A172 (cell line): ENCODE measurements at places on chromosomes 6 and 20. TPM values are rescaled to one million over a fixed set of nuclear protein-coding genes. Genes with fewer than 3 reads are reported as not detected.
A peak's percentile ranks its signal among the peaks of the same experiment; 100 is the strongest.

DNA sequence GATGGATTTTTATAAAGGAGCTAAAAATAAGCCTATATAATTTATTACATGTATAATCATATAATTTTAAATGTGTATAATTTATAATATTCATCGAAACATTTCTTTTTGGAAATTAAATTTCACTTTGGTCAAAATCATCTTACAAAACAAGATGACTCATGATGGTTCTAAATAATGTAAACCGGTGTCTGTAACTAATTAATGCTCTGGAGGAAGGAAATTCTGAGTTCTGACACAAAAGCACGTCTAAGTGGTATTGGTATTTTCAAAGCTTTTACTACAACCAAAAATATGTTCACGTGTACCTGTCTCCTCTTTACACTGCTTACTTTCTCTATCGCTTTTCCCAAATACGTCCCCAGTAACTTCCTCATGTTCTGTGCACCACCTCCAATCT lies 134.1 kb downstream of the MTHFD1L start:
- DNase-seq: no peak

GRCh38 chr6:130381012-130381411 lies 15.2 kb downstream of the TMEM200A start:
- no peak for DNase-seq

GLP1R gene
- not detected in 2 replicates for total RNA-seq

DNA sequence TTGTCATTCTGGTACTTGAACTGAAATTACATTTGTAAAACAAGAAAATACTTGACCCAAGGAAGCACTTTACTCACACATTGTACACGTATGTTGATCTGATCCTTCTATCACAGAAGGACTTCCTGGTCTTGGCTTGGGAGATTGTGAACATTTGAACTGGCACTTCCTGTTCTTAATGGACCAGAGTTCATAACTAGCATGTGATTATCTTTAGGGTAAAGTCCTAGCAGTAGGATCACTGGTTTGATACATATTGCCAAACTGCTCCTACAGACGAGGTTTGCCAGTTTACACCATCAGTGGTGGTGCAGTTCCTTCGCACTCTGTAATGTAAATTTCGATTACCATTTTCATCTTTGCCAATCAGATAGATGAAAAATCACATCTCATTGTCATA lies 12.7 kb downstream of the HECA start:
- DNase-seq: no peak

GRCh38 chr6:56314683-56315523 lies 67.5 kb upstream of the COL21A1 start:
- DNase-seq: peak; percentile 47

ARFGEF3 gene
- 3.1 and 3.5 TPM in 2 replicates for total RNA-seq

- no peak for DNase-seq
These were observed 3.9 kb upstream of the ZNF831 start for GRCh38 chr20:59159493-59160376.

- DNase-seq: peak; percentile 68
These were observed 43.6 kb upstream of the SLC32A1 start for GRCh38 chr20:38680500-38681306.

GFOD1 gene
- total RNA-seq: 2.5 and 3.3 TPM in 2 replicates

DNA sequence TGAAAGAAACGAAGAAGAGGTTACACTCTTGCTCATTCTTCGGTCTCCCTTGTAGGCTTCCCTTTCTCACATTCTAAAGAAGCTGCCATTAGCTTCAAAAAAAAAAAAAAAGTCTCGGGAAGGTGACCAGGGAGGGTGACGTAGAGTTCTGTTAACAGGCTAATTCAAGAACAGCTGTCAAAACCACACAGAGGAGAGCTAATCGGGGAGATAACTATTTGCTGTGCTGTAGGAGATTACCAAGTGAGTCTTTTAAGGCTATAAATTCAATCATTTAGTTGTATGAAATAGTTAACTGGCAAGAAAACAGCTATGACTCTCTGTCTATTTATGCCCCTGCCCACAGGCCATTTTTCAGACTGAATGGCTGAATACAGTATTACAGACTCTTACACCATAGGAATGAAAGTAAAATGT lies 256.8 kb downstream of the SYNE1 start:
- peak; percentile 71 for DNase-seq

APOBEC2 gene
- not detected in 2 replicates for total RNA-seq

DSP gene
- total RNA-seq: 39.5 and 40.9 TPM in 2 replicates

SIRPG gene
- not detected in 2 replicates for total RNA-seq

GRCh38 chr6:43713643-43714310 lies 26.2 kb upstream of the MRPS18A start:
- no peak for DNase-seq

DNA sequence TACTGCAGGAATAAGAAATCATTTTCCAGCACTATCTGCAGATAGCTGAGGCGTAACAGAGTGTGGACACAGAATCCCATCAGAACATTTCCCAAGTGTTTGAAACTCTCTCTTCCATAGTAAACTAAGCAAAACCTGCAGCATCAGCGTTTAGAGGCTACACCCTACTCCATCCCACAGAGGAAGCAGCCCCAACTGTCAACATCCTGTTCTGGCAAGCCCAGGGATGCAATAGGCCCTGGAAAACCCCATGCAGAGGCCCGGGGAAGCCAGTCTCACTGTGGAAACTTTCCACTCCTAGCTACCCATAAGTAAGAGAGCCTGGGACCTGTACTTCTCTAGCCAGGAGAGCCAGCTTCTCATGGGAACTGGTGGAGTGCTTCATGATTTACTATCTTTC lies 129.4 kb downstream of the LY86 start:
- no peak for DNase-seq

CCN2 gene
- 42.1 and 42.6 TPM in 2 replicates for total RNA-seq

DNA sequence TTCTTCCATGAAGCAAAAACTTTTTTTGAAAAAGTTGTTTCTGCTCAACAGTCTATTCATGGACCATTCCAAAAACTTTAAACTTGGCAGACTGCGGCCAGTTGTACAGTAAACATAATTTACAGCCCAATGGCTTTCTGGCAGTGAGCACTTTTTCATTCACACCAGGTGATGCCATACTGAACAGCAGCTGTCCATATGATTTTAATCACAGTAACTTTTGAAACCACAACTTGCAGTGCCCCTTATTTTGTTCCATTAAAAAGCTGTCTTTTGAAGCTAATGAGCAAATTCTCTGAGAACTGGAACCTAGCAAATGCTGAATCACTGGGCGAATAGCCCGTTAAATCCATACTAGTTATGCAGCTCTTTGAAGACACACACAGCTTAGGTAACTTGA lies 576.6 kb downstream of the PTPRT start:
- DNase-seq: no peak

PACRG gene
- not detected in 2 replicates for total RNA-seq

ADGB gene
- total RNA-seq: not detected in 2 replicates

DNA sequence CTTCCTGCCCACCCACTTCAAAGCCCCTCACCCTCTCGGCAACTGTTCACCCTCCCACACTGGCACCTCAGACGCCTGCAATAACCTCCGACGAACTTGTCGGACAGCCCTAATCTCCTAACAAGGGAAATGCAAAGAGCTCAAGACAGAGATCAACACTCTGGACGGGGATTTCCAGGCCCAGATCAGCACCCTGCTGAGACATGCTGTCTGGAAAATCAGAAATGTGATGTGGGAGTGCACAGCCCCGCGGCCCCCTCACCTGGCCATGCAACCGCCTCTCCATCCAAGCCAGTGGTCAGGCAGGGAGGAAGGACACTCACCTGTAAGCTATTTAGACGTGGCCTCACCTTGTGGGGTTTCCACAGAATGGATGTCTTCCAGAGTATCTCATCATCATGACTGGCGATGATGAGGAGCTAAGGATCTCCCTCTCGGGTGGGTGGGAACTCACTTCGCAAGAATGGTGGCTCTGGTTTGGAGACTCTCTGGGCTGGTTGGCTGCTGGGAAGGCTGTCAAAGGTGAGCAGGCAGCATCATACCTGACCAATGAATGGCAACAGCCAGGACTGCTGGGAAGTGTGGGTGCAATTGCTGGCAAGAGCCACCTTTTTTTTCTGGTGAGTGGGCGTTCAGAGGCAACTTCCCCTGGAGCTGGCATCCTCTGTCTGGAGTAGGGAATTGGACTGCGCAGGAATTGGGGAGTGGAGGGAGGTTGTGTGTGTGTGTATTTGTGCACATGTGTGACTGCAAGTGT lies 28.1 kb upstream of the ADTRP start:
- no peak for DNase-seq

DNA sequence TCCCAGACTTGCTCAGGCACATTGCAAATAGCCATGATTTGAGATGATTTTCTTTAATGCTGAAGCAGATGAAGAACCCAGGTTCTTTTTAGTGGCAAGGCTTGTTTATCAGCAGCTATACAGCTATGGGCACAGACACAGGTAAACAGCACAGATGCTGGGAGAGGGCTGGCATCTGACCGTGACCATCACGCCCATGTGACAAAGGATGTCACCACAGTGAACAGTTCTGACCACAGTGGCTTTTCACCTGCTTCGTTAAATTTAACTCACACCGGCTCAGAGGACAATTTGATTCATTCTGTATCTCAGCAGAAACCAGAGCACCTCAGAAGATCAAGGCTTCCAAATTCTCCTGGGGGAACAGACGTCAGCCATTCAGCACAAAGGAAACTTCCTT lies 142.6 kb downstream of the CDH26 start:
- no peak for DNase-seq

ADISSP gene
- 108 and 110 TPM in 2 replicates for total RNA-seq

- peak; percentile 3 for DNase-seq
These were observed 156.3 kb downstream of the KIF6 start for GRCh38 chr6:39568896-39569295.

MYL9 gene
- total RNA-seq: 9.4 and 9.8 TPM in 2 replicates

DNA sequence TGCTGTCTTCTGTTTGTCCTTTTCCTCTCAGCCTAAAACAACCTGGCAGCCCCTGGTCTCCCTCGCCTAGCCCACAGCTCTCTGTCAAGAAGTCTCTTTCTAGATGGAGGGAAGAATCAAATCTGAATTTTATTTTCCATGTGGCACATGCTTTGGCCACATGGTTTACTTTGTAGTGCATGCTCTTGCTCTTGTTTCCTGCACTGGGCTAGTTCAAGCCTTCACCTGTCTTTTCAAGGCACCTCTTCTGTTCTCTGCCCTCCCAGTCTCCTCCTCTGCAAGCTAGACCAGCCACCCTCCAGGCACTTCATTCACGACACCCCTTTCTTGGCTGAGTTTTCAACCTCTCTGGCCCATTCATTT lies 7.6 kb downstream of the PPP1R14C start:
- DNase-seq: no peak

DNA sequence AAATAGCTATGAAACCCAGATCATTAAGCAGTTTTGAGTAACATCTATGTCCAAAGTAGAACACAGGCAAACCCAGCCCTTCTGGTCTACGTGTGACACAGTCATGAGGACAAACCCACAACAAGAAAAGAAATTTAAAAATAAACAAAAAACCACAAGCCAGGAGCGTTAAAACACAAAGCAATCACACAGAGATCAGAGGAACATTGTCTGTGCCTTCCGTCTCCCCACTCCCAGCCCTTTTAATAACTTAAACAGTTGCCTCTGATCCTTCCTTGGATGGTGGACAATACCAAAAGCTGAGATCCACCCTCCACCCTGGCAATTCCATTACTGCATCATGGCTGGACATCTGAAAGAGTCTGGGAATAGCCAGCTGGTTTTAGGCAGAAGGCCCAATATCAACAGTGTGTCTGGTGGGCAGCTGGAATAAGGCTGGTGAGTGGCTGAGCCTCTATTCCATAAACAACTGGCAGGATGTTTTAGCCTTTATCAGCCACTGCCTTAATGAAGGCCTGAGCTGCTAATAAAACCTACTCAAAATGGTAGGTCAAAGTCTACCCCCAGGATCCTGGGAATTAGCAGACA lies 15.7 kb upstream of the LAMA4 start:
- no peak for DNase-seq

DNA sequence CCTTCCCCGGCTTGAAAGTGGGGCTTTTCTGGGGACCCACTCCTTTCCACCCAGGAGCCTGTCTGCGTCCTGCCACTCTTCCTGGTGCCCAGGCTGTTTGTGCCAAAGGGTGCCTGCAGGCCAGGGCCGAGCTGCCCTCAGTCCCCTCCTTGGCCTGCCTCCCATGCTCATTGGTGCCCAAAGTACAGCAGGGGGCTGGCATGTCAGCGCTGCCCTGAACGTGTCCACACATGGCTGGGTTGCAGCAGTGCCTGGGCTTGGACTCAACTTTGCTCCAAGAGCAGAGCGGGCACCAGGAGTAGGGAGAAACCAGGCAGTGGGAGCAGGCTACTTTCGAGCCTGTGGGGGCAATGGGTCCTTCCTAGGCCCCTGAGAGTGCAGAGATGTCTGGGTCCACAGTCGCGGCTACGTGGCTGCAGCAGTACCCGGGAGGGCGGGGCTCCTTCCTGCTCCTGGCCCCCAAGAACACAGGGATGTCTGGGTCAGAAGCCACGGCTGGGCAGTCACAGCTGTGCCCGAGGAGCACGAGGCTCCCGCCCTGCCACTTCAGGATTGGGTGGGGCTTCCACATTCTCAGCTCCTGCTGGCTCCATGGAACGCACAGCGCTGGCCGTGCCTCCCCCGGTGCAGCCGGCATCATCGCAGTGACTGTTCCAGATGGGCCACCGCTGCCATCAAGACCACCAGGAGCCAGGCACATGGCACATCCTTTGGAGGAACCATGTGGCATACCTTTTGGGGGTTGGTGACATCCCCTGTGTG lies 50.0 kb upstream of the CLDN20 start:
- no peak for DNase-seq

DNA sequence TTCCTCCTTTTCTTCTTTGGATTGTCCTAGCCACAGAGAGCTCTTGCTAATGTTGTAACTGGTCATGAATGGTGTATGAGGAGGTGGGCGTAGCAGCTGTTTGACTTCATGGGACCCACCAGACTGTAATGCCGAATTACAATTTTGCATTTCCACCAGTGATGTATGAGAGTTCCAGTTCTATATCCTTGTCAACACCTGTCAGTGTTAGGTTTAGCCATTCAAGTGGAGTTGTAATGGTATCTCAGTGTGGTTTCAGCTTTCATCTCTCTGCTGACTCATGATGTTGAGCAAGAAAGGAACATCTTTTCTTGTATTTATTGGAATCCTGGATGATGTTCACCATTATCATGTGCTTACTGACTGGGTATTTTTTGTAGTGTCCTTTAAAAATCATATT lies 5.1 kb downstream of the IGF2R start:
- DNase-seq: peak; percentile 47

GRCh38 chr6:1704711-1705110 lies 95.0 kb downstream of the FOXC1 start:
- DNase-seq: no peak

GRCh38 chr20:26134606-26135005 lies 438.0 kb upstream of the ZNF337 start:
- no peak for DNase-seq

MAS1 gene
- total RNA-seq: not detected in 2 replicates

GRCh38 chr20:51856432-51856831 lies 54.1 kb upstream of the SALL4 start:
- no peak for DNase-seq

IL20RA gene
- total RNA-seq: not detected in 2 replicates

LY6G6D gene
- not detected in 2 replicates for total RNA-seq
